ENCODE measurements at places on chromosomes 5 and 9.

GRCh38 chr5:56269216-56269927 is 36.2 kb upstream of the ANKRD55 start:
- DNase-seq, result no peak

- DNase-seq, result peak; percentile 86
These were observed 27.6 kb downstream of the AQP7 start for GRCh38 chr9:33374634-33375237.

DNA sequence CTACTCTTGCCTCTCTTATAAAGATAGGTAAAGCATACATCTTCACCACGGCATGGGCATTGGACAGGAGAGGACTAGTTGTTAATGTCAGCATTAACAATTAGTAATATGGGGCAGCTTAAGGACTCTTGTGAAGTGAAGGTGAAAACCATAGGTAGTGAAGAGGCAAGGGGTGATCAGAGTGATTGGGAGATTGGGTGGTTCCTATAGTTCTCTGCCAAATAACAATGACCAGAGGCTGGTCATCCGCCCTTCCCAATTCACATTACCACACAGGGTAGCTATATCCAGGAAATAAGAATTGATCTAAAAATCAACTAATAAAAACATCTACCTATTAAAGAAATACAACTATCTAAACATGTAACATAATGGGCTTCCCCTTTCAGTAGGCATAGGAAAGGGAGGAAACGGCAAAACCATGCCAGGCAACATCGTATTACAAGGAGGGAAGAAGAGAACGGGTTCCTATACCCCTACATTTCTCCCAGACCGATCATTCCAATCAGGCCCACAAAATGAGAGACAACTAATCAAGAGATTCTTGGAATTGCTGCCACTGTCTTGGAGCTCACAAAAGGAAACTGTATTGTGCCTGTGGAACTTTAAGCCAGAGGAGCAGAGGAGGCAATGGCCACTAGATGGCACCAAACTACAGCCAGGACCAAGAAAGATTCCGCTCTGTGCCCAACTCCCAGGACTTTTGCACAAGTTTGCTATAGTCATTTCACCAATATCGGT is 121.6 kb downstream of the FBXL17 start:
- DNase-seq, result peak; percentile 81

GRCh38 chr9:84235511-84235910 is 105.0 kb downstream of the SLC28A3 start:
- no peak for DNase-seq

- DNase-seq, result no peak
These were observed 69.9 kb downstream of the PLPPR1 start for GRCh38 chr9:101098392-101098791.

- DNase-seq, result peak; percentile 47
These were observed 11.6 kb downstream of the GABRP start for GRCh38 chr5:170795154-170795553.

DNA sequence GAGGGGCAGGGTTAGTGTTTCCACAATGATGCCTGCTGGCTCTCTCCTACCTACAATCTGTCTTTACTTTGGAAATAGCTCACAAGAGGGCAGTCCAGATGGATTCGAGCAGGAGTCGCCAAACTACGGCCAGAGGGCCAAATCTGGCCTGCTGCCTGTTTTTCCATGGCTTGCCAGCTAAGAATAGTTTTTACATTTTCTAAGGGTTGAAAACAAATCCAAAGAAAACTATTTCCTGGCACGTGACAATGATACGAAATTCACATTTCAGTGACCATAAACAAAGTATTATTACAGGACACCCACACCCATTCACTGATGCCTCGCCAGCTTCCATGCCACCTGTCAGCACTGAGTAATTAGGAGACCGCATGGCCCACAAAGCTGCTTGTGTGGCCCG is 162.9 kb upstream of the WWC1 start:
- DNase-seq, result no peak

- no peak for DNase-seq
These were observed 542.1 kb upstream of the ARRDC3 start for GRCh38 chr5:91925249-91925648.

DNA sequence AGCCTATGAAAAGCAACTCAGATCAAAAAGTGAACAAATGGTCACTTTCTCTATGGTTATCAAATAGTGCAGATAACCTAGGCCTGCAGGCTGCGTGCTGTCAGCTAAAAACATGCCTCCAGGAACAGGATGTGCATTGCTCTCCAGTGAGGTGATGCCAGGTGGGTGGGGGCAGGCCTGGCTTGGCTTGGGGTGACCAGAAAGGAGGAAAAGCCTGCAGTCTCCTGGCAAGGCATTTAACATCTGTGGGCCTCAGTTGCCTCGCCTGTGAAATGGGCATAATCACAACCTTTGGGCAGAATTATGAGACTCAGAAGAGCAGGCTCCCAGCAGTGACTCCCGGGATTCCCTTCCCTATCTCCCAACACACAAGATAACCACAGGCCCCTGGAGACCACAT is 135.9 kb downstream of the COL23A1 start:
- no peak for DNase-seq

DNA sequence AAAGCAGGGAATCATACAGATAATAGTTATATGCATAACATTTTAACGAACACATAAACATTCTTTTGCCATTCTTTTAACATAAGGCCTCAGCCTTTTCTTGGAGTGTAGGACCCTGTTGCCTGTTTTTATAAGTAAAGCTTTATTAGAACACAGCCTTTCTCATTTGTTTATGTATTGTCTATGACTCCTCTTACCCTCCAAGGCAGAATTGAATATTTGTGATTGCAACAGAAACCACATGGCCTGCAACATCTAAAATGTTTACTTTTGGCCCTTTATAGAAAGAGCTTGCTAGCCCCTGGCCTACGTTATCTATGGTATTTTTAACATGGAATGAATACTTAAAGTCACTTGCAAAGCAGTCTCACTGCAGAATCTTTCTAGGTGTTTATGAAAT is 2.6 kb downstream of the SLC31A1 start:
- DNase-seq, result no peak

DNA sequence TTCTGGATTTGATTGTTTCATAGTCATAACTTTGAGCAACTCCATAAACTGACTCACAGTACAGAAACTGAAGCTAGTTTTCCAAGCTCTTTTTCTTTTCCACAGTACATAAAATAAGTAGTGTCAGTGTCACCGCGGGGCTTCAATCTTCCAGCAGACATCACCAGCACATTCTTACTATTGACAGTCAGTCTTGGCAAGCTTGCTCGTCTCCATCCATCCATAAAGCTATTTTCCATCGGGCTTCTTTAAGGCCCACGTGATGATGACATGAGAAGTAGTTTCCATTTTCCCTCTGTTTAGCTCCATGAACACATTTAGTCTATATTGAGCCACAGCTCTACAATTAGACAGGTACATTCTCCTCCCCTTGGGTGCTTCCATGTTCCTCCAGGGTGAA is 443.4 kb downstream of the KDM4C start:
- no peak for DNase-seq

GRCh38 chr5:168693297-168693696 is 114.1 kb upstream of the PANK3 start:
- DNase-seq, result no peak

DNA sequence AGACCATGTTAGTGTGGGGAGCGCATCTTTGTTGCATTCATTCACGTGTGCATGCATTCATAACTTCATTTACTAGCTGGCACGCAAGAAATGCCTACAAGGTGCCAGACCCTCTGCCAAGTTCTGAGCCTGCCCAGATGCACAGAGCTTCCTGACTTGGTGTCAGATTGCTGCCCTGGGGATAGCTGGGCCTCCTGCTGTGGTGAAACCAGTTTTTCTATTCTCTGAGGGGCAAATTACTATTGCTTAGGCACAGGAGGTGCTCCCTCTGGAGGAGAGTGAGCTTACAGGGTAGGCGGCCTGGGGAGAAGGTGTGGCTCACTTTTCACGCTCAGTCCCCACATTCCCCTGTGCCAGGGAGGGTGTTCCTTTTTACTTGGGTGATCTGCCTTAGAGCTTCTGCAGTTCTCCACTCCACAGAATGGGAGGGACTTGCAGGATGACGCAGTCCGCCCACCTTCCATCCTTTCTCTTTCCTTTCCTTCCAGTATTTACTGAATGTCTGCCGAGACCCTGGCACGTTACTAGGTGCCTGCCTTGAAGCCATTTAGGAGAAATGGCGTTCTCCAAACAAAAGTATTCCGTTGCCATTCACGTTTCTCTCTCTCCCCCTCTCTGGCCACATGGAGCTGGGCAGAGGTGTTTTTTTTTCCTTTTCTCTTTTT is 27.9 kb upstream of the CTNNA1 start:
- peak; percentile 61 for DNase-seq

GRCh38 chr5:176658817-176659511 is 11.7 kb downstream of the TSPAN17 start:
- DNase-seq, result no peak

DNA sequence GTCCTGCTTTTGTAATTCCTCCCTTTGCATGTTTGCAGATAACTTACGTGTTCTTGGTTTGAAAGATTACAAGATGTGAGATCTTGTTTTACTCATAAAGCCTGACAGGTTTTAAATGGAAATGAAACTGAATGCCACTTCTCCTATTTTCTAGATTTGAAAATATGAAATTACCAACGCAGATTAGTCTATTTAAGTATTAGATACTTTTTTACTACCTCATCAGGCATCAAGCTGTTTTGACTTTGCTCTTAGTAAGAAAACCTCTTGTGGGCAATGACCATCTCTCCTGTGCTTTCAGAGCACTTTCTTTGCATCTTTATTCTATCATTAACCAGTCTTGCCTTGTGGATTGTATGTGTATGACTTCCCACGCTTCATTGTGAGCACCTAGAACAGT is 3.5 kb downstream of the DMXL1 start:
- DNase-seq, result no peak

GRCh38 chr9:130738281-130738680 is 44.7 kb downstream of the EXOSC2 start:
- DNase-seq, result no peak

- no peak for DNase-seq
These were observed 43.5 kb upstream of the CAVIN4 start for GRCh38 chr9:100534401-100534800.

DNA sequence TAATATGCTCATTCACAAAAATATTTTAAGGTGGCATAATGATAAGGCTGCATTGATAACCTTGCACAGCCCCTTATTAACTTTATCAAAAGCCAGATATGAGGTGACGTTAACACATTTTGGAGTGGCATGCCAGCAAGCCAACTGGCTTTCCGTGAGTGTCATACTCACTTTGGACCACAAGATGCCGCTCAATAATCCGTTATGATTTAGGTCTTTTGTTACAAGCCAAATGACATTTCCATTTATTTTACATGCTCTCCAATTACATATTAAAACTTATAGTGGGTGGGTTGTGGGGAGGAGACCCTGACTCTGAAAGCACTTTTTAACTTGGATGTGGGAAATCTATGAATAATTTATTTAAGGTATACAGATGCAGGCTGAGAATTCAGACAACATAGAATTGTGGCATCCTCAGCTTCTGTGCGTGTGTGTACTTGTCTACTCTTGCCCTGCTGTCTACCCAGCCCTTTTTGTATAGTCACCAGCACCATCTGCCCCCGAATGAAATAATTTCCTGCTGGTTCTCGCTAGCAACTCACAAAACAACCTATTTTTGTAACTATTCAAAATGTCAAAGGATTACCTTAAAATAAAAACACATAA is 305.1 kb downstream of the PSAT1 start:
- DNase-seq, result no peak

DNA sequence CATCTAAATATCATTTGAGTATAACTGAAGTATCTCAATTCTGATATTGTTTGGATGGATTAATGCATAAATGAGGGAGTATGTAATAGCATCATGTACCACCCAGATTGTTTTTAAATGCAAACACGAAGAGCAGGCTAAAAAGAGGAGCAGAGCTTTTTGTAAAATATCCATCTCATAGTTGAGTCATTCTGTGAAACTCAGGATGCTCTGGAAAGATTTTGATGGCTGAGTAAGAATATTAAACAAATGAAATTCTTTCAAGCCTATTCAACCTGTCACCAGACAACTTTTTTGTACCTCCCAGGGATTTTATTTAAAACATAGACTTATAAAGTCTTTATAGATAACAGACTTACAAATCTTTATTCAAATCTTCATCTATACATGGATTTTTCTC is 625.9 kb downstream of the TLE4 start:
- DNase-seq, result no peak

- no peak for DNase-seq
These were observed 2.3 kb downstream of the ICE1 start for GRCh38 chr5:5424736-5425135.

DNA sequence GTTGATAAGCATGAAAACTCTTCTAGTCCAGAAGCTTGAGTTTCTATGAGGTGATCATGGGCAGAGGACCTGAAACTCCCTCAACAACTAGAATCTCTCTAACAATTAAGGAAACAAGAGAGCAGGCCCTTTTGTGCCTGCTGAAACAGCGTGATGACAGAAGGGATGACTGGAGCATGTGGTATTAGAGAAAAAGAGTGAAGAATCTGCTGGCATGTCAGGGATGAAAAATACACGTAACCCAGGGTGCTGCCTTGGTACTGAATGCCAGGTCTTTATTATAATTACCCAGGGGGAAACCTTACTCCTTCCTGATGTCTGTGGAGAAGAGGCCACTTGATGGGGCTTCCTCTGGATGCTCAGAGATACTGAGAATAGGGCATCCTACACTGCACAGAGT is 167.8 kb downstream of the CRB2 start:
- no peak for DNase-seq

DNA sequence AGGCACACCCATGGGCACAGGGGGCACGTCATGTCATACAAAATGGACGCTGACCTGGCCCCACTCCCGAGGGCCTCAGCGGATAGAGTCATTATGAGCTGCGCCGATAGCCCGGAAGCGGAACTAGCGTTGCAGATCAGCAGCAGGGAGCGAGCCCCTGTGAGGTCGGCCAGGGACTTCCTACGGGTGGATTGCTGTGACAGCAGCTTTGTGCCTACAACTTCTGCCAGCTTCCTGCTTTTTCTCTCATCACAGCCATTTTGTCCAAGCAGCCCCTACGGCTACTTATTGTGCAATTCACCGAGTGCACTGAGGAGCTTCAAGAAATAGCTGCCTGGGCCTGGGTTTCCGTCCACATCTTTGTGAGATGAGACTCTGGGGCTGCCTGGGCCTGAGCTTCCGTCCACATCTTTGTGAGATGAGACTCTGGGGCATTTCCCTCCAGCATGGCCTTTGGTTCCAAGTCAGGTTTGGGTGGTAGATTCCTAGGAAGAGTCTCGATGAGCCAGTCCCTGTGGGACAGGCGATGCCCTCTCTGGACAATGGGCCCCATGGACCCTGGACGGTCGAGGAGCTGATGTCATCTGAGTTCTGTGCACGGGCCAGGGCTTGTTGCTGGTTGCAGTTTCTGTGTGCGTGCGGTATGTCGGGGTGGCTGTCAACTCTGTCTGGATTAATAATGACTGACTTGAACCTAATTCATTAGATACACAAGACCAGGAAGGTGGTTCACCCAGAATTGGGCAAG is 67.0 kb upstream of the GNE start:
- DNase-seq, result peak; percentile 63

- DNase-seq, result no peak
These were observed 41.4 kb upstream of the FSTL4 start for GRCh38 chr5:133653760-133654049.

GRCh38 chr9:128361986-128362646 is 9.1 kb upstream of the URM1 start:
- peak; percentile 87 for DNase-seq

- DNase-seq, result no peak
These were observed 2.5 kb downstream of the TGFBR1 start for GRCh38 chr9:99107421-99107820.
